ENCODE measurements at places on chromosomes 5 and 9.

DNA sequence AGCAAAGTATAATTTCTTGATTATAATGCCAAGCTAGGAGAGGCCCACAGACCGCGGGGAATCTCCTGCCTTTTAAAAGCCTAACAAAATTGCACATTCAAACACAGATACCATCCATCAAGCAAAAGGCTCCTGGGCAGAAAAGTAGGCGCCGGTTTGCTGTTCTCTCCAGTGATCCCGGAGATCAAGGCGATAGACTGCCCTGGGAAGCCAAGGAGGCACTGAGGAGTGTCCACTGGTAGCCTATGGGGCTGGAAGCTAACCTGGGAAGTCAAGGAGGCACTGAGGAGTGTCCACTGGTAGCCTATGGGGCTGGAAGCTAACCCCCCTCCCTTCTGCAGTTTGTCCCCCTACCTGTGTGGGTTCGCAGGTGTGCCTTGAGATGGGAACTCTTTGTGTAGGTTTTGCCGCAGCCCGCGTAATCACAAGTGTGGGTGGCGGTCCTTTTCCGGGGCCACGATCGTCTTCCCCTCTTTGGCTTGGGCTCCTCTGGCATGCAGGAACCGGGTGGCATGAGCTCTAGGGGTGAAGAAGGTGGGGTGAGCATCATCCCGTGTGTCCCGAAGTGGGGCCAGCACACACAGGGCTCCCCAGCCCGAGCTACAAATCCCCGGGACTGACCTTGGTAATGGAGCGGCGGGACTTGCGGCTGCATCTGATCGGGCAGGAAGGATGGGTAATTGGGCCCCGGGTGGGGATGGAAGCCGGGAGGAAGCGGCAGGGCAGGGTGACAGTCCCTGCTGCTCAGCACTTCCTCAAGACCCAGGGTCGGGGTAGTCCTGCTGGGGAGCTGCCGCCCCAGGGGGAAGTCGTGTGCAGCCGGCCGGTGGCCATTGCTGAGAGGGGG is 2.7 kb downstream of the KLF4 start:
- no peak for DNase-seq

GRCh38 chr5:10637944-10638343 is 74.1 kb downstream of the ANKRD33B start:
- DNase-seq, result no peak

DNA sequence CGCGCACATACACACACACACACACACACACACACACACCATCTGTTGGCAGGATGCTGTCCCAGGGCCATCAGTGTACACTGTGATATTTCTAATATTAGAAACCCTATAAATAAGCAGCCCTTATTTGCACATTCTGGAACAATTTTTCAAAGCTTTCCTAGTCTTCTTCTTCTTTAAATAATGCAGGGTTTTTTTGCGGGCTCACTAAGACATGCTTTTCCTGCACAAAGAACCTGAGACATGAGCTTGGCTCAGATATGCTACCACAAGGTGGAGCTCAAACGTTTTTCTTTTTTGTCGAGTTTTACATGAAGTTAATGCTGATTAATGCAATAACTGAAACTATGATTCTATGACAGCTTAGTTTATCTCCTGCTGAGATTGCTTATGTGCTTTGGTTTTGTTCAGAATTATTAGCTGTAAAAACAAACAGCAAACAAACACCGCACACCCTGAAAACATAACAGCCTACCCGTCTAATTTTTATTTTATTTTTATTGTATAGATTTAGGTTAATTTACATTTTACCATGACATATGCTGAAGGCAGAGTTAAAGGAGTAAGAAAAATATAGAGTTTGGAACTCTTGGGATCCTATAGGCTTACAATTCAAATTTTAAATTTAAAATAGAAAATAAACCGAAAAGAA is 95.8 kb downstream of the ALDH1A1 start:
- DNase-seq, result no peak

DNA sequence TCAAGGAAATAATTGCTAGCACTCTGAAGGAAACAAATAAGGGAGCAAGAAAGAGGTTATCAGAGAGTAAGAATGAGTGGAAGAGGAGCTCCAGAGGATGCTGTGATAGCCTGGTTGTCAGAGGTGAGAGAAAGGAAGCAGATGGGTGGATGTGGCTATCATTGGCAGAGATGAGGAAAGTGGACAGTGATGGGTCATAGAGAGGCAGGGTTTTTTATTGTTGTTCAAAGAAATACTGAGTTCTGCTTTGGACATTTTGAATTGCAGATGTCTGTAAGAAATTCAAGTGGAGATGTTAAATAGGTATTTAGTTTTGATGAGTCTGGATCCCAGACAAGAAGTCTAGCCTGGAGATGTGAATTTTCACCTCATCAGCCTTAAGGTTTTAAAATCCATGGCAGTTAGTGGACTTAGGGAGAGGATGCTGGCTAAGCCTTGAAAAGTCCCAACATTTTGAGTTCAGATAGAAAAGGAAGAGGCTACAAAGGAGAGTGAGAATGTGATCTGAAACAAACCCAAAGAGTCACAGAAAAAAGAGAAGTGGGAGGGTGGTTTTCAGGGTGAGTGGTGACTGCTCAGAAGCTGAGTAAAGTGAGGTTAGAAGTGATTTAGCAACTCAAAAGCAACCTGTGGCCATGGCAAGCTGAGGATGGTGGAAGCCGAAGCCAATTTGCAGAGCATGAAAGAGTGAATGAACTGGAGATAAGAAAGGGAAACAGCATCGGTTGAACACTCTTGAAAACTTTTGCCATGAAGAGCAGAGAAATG is 50.4 kb downstream of the PPIC start:
- DNase-seq, result no peak

DNA sequence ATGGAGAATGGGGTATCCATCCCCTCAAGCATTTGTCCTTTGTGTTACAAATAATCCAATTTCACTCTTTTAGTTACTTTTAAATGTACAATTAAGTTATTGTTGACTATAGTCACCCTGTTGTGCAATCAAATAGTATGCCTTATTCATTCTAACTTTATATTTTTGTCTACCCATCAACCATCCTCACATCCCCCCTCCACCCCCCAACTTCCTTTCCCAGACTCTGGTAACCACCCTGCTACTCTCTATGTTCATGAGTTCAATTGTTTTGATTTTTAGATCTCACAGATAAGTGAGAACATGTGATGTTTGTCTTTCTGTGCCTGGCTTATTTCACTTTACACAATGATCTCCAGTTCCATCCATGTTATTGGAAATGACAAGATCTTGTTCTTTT is 15.4 kb upstream of the RANBP17 start:
- DNase-seq, result no peak

DNA sequence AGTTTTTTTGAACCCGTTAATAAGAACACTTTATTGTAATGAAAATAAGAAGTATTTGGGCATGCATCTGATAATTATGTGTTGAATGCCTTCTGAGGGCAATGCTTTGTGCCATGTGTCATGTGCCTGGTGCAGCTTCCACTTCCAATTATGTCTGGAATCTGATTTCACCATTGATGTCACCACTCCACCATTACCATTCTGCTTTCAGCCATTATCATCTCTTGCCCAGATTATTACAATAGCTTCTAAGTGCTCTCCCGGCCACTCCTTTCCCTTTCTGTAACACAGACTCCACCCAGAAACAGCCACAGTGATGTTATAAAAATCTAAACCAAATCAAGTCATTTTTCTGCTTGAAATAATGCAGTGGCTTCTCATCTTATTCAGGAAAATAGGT is 171.7 kb downstream of the C9orf152 start:
- no peak for DNase-seq

DNA sequence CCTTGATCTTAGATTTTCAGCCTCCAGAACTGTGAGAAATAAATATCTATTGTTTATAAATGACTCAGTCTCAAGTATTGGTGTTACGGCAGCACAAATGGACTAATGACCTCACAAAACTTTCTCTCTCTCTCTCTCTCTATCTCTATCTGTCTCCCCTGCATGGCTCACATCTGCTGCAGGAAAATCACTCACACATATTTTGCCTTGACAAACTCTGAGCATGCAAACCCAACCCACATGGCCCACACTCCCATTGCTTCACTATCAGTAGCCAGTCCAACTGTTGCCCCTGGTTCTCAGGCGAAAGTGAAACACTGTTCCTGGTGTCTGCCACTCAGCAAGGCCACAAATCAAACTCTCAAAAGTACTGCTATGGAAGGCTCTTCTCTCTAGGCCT is 66.4 kb upstream of the PIK3R1 start:
- no peak for DNase-seq

DNA sequence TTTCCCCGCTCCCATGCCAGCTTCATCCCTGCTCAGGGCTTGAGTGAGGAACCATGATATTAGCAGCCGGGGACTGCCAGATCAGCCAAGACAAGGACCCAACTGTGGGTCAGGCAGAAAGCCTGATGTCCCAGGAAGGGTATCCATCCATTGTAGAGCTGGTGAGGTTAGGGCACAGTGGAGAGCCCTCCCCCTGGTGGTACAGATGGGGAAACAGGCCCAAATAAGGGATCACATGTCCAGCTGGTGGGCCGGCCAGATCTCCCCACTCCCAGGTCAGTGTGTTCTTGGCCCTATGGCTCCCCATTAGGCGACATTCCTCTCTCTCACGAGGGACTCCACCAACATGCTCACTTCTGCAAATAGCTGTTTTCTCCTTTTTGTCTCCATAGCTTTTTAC is 9.0 kb downstream of the CDX1 start:
- no peak for DNase-seq

Measured in central memory CD4-positive, alpha-beta T cell (primary cell).